ENCODE measurements at places on chromosomes 7 and 10.

- DNase-seq, result no peak
Observed at GRCh38 chr10:117167789-117168674, 29.3 kb upstream of the KCNK18 start.

DNA sequence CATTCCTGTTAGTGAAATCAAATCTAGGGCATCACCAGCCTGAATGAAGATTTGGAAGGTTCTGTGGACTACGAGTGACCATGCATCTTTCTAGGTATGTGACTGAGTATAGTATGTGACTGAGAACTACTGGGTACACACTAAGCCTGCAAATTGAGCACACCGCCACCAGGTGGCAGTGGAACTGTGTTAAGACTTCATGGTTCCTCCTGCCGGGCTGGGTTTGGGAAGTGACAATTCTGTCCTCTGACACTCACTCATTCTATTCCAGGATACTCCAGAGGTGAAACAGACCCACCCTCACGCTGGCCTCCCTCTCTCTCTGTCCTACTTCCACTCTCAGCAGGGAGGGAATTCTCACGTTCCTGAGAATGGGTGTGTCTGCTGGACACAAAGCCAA lies 84.0 kb upstream of the TMEM248 start:
- no peak for DNase-seq

- DNase-seq, result no peak
Observed at GRCh38 chr7:34675749-34676374, 17.8 kb downstream of the NPSR1 start.

DNA sequence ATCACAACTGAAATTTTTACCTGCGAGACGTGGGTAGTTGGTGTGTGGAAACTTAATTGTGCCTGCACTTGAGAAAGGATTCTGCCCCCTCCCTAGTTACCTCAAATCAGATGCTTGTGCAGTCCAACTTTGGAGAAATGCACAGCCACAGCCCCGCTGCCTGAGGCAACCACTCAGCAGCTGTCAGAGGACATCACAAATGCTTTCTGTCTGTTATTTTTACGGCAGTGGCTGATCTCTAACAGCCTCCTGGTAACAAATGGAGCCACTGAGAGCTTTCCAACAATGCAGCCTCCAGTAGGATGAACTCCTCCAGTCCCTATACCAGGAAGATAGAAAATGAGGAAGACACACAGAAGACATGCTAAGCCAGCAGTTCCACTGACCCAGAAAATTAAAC lies 712.2 kb upstream of the GHITM start:
- DNase-seq, result no peak

DNA sequence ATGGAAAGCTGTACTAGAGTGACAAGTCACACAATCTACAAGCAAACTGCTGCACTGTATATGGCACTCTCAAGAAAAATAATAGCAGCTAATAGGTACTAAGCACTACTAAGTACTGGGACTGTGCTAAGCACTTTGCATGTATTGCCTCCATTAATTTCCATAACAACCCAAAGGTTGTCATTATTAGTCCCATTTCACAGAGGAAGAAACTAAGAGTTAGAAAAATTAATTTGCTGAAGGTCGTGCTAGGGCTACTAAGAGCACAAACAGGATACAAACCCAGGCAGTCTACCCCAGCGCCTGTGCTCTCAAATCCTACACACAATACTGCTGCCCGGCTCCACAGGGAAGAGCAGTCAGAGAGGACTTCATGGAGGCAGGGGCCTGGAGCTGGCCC lies 51.7 kb downstream of the DLG5 start:
- DNase-seq, result no peak

DNA sequence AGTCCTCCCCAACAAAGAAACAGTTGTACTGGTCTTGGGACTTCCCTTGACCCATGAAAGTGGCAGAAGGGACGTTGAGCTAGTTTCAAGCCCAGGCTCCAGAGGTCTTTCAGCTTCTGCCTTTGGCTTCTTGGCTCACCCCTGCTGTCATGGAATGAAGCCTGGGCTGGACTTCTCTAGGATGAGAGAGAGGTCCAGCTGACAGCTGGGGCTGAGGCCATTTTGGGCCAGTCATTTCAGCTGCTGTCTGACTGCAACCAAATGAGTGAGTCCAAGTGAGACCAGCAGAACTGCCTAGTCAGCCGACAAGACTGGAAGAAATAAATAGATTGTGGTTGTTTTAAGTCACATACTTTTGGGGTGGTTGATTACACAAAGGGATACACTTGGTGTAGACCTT lies 76.6 kb downstream of the TMEM178B start:
- DNase-seq, result no peak

DNA sequence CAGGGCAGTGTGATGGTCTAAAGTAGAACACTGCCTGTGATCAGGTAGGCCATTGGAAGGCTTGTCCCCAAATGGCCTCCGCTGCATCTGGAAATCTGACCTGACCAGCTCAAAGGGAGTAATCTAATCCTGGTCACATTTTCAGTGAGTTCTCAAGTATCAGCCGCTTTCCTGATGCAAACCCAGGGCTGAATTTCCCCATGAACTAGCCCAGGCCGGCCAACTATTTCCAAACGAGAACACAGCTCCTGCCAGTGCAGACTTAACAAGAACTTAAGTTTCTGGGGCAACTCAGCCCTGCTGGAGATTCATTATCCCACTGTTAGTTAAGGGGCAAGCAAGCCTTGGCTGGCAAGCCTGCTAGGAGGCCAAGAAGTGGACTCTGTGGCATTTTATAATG lies 59.6 kb upstream of the FAM180A start:
- no peak for DNase-seq

- DNase-seq, result no peak
Observed at GRCh38 chr7:26298472-26299058, 6.9 kb downstream of the SNX10 start.

DNA sequence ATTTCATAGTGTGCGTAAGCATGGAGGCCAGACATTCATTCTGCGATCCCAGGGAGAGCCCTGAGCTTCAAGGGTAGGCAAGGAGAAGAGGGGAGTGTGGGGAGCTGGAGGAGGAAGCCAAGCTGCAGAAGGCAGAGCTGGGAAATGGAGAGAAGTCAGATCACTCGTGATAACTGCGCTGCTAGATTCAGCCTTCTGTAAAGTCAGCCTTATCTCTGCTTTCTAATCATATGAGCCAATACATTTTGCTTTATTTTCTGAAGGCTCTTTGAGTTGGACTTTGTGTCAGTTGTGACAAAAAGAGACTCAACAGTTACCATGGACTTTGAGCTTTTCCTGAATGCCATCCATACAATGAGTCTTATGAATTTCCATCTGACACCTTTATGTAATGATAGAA lies 61.7 kb upstream of the CREB5 start:
- no peak for DNase-seq

DNA sequence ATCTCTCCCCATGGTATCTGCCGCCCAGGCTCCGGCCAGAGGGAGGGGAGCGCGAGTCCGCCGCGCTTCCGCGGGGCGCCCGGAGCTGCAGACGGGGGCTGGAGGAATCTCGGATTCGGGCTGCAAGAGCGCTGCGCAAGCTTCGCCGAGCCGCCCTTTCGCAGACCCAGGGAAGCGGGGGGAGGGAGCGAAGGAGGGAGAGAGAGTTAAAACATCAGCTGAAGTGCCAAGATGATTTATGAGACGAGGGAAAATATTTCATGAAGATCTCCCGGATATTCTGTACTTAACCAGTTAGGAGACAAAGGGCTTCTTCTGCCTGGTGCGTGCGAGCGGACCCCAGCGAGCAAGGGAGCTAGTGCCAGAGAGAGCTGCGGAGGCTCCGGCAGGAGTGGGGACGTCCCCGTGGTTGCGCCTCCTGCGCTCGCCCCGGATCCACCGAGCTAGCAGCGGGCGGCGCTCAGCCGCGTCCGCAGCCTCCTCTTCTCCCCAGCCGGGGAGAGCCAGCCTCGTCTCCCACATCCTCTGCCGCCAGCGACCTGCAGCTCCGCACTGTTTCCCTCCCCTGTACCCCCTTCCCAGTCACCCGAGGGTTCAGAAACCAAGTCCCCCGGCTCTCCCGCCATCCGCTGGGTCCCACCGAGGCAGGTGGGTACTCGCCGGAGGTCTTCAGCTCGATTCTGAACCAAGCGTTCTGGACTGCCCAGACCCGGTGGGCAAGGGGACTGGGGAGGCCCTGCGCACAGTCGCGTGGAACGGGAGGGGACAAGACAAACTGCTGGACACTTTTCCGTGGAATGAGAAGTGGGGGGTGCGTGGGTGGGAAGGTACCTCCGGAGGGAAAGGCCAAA lies 1.0 kb upstream of the PAX2 start:
- DNase-seq, result no peak

- no peak for DNase-seq
Observed at GRCh38 chr10:133618851-133619250, 7.7 kb downstream of the FRG2B start.

DNA sequence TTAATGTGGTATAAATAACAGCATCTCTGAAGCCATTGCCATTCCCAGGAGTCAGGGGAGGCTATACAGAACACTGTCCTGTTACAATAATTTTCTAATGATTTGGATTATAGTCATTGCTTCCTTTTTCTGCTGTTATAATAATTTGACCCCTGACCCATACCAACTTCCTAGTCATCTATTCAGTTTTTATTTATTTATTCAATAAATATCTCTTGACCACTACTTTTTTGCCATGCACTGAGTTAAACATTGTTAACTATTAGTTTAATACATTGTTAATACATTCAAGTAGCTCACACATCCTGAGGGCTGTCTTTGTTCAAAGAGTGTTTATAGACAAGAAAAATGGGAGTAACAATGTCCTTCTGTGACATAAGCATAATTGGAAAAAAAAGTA lies 235.5 kb upstream of the MEOX2 start:
- no peak for DNase-seq

DNA sequence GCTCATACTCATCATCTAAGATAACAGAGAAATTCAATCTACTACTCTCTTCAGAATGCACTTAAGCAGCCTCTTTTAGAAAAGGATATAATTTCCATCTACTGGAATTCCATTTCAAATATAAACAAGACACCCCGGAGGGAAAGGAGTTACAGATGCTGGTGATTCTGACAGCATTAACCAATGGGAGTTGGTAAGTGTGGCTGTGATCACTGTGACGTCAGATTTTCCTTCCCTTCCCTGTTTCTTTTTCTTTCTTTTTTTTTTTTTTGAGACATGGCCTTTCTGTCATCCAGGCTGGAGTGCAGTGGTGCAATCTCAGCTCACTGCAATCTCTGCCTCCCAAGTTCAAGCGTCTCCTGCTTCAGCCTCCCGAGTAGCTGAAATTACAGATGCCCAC lies 106.6 kb downstream of the ACTR3B start:
- no peak for DNase-seq

DNA sequence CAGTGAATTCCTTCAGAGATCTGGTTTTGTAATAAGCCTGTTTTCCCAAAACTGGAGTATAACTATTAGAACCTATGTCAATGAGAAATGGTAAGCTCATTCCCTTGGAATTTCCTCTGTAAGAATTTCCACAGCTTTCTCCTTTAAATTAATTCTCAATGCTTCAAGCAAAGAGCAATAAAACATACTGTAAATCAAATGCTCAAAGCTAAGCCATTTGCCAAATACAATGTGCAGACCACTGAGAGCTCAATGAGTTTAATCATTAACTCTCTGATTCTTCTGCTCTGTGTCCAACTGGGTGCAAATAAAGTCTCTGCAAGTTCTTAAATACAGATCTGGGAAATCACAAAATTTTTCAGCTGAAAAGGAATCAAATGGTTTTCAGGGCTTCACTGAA lies 227.6 kb upstream of the IMMP2L start:
- DNase-seq, result no peak

DNA sequence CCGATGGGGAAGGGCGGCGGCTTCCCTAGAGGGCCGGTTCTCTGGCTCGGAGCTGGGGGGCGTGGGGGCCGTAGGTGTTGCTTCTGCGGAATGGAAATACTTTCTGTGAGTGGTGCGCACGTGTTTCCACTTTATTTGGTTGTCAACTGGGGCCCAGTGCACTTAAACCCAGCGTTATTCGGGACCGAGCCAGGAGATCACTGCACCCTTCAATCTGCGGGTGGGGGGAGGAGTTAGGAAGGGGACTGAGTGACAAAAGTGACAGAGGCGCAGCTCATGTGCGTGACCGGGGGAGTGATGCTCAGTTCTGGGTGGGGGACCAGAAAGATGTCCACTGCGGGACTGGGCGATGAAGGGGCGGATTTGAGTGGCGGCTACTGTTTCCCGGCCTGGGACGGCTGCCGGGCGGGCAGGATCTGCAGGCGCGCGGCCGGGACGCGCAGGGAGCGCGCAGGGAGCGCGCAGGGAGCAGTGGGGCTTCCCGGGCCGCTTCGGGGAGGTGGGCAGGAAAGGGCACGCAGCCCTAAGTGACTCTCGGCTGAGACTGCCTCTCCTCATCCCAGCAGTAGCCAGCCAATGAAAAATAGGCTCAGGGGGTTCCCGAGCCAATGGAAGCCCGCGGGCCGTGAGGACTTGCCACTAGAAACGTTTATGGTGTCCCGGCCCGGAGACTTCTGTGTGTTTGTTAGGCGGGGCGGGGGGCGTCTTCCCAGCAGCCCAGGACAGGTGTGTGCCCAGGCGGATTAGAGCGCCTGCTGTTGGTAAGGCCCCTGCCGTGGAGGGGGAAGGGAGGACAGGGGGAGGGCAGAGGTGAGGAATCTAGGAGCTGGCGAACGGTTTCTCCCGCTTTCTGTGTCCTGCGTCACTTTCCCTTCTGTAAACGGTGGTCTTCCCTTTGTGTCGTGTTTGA lies 54.3 kb upstream of the KDM7A start:
- no peak for DNase-seq

DNA sequence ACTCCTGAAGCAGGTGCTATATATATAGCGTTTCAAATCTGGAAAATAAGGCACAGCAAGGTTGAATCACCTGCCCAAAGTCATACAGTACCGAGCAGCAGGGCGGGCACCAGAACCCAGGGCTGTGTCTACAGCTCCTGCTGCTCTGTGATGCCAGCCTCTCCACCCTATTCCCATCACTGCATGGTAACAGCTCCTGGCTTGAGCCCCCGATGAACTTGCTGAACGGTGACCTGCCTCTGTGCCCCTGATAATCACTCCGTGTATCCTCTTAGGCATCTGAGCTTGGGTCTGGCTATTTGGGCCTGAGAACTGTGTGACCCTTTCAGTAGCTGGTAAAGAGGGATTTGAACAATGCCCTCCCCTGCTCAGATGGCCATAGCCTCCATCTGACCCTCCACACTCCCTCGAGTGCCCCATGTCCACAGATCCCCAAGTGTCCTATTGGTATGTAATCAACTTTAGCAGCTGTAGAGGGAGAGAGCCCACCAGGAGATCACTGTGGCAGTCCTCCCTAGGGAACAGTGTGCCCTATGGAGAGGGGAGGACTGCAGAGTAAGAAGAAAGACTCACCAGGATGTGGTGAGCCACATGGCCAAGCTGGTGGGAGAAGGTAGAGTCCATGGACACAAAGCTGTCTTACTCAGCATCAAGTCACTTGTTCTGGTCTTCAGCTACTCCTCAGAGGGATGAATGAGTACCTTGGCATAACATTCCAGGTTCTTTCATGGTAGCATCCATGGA lies 1.1 kb upstream of the ARHGAP22 start:
- DNase-seq, result no peak

DNA sequence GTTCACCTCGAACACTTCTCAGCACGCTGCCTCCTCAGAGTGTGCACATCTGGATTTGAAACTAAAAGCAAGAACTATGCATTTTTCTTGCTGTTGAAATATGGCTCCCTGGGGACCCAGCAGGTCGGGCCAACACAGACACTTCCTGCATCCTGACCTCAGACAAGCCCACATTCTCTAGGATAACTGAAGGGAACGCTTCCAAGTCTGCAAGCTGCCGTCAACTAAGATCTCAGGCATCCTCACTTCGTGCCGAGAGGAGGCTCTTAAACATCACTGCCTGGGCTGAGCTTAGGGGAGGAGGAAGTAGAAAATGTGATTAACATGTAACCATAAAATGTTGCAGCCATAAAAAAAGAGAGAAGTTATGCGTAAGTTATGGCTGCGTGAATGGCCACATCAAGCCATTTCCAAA lies 65.5 kb downstream of the PYROXD2 start:
- DNase-seq, result no peak
